ENCODE measurements at places on chromosomes 2 and 18.

DNA sequence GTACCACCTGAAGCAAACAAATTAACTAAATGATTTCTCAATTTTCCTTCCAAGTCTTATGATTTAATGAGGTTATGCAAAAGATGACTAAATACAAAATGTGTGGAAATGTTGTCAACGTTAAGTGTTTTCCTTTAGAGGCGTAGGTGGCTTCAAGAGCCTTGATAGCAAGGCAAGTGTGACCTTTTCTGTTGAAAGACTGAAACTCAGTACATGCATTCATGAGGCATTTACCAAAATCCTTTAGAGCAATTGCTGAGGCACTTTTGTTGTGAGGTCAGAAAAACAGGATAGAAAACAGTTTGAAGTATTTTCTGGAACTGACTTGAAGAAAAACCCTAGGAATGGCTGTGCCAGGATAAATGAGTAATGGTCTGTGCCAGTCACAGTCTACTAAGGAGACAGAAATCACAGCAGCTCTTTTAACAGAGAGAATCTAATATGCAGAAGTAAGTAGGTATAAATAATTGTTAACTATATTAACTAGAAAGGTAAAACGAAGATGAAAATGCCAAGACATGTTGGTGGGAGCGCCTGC, 326.5 kb upstream of the CDH20 start:
- DNase-seq: no peak

GRCh38 chr2:80281049-80281448, 23.5 kb downstream of the LRRTM1 start:
- no peak for DNase-seq

- no peak for DNase-seq
Observed at GRCh38 chr18:63753676-63754075, 21.5 kb upstream of the SERPINB7 start.

DNA sequence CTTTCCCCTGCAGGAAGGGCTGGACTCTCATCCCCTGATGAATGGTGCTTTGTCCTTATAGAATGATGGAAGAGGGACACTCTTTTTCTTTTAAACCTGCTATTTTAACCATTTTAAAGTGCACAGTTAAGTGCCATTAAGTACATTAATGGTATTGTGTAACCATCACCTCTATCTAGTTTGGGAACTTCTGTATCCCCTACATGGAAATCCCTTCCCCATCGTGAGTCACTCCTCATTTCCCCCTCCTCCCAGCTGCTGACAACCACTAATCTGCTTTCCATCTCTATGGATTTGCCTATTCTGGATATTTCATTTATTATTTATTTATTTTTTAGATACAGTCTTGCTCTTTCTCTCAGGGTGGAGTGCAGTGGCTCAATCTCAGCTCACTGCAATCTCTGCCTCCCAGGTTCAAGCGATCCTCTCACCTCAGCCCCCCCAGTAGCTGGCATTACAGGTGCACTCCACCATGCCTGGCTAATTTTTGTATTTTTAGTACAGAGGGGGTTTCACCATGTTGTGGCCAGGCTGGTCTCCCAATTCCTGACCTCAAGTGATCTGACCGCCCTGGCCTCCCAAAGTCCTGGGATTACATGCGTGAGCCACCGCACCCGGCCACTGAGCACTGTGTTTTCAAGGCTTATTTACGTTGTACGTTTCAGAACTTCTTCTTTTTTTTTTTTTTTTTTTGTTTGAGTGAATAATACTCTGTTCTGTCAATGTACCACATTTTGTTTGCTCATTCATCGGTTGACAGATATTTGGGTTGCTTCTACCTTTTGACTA, 15.8 kb downstream of the DGKD start:
- DNase-seq: no peak

GRCh38 chr2:25418944-25419677, 77.4 kb upstream of the DNMT3A start:
- no peak for DNase-seq

- DNase-seq: no peak
Observed at GRCh38 chr2:73827018-73827417, 1.7 kb upstream of the STAMBP start.

- no peak for DNase-seq
Observed at GRCh38 chr18:78639006-78639950, 340.3 kb upstream of the SALL3 start.

DNA sequence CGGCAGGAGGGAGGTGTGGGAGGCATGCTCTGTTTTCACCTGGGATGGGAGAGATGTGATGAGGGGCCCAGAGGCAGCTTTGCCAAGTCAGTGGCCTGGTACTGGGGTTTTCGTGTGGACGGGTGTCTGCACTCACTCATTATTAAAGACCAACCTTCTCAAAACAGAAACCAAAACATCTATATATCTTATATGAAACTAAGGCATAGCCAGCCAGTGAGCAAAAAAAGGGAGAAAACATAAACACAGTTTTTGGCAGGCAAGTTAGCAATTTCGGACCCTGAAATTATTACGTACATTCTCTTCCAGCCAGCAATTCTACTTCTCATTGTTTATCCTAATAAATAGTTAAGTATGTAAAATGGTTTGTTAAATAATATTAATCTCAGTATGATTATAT, 181.1 kb upstream of the SMAD2 start:
- DNase-seq: no peak

GRCh38 chr2:145065342-145065741, 545.4 kb upstream of the ZEB2 start:
- no peak for DNase-seq

GRCh38 chr2:237625216-237625705, 2.1 kb upstream of the LRRFIP1 start:
- DNase-seq: no peak

DNA sequence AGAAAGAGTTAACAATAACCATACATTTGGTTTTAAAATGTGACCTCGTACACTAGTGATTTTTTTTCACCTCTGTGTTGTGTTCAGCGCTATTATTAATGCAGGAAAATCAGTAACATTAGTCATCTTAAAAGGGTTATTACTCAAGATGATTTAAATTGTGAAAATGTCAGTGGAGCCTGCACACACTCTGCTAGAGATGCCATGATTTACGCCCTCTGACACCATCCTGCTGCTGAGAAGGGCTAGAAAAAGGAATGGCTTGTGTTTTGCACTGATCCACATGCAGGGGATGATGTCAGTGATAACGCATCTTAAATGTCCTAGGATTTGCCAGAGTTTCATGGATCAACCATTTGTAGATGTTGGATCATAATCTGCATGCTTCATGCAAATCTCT, 121.3 kb upstream of the BOD1L2 start:
- DNase-seq: no peak

DNA sequence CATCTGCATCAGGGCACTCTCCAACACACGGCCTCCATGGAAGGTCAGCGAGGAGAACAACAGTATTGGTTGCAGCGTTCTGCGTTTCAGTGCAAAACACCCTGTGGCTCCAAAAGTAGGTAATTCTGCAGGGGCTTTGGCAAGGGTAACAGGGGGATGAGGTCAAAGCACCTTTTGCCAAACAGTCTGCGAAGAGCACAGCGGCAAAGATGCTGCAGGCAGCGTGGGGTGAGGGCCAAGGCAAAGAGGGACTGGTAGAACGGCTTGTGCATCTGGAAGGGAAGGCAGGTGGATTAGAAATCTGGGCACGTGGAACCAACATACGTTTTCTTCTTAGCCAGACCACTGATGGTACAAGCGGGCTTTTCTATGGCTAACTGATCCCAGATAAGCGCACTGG, 26.6 kb upstream of the GBX2 start:
- no peak for DNase-seq

DNA sequence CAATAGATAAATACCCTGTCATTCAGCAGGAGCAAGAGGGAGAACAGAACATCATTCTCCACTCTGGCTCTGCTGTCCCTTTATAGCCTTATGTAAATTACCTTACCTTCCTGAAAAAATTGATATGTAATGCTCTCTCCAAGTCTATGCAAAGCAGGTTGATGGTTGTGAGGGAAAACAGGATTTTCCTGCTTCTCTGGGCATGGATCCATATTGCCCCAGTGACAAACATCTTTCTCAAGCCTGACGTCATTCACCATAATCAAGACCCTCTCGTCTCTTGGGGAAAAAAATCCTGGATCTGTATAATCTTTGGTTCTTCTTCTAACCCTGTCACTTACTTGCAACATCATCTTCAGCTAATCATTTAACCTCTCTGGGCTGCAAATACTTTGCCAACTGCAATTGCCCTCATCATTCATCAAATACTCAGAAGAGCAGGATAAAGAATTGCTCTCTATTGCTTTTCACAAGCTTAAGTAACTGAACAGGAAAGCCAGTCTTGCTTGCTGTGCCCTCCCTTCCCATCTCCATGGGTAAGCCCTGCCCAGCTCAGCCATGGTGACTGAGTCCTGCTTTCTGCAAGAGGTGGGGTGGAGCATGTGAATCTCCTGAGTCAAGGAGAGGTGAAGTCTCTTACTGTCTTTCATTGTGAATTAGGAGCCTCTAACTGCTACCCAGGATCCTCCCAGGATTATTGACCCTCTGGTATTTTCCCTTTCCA, 123.7 kb upstream of the KLF7 start:
- no peak for DNase-seq
